ENCODE measurements at places on chromosomes 7 and 10. TPM values are rescaled to one million over a fixed set of nuclear protein-coding genes. Genes with fewer than 3 reads are reported as not detected.

The NODAL gene
- total RNA-seq, result not detected

The PNLIPRP2 gene
- not detected for total RNA-seq

The ERVW-1 gene
- not detected for total RNA-seq

The KIAA1217 gene
- 0.57 TPM for total RNA-seq

The TECTB gene
- total RNA-seq, result not detected

The PTPRE gene
- total RNA-seq, result 13.4 TPM

The ACTL6B gene
- total RNA-seq, result not detected

The SYNPO2L gene
- total RNA-seq, result not detected

The SH3PXD2A gene
- 8.5 TPM for total RNA-seq

The UTF1 gene
- total RNA-seq, result not detected

The CPSF4 gene
- total RNA-seq, result 73.5 TPM

The NRCAM gene
- total RNA-seq, result 1.0 TPM

The SMO gene
- total RNA-seq, result 0.20 TPM

The GPC2 gene
- 9.5 TPM for total RNA-seq

The CYP2C8 gene
- not detected for total RNA-seq

The ACTR1A gene
- total RNA-seq, result 60.8 TPM

The HOXA1 gene
- total RNA-seq, result 0.24 TPM

The ADAP1 gene
- 8.0 TPM for total RNA-seq

The PAOX gene
- 5.0 TPM for total RNA-seq

The ANKRD2 gene
- total RNA-seq, result 0.26 TPM

The MUC12 gene
- not detected for total RNA-seq

The GIMAP5 gene
- 32.1 TPM for total RNA-seq

The DOCK4 gene
- 0.62 TPM for total RNA-seq

The SPDYE11 gene
- not detected for total RNA-seq

The LRRC4 gene
- total RNA-seq, result 1.3 TPM

Data from activated naive CD4-positive, alpha-beta T cell treated with anti-CD3 and anti-CD28 coated beads for 36 hours (primary cell).